ENCODE measurements at places on chromosomes 1 and 21.
A peak's percentile ranks its signal among the peaks of the same experiment; 100 is the strongest.

DNA sequence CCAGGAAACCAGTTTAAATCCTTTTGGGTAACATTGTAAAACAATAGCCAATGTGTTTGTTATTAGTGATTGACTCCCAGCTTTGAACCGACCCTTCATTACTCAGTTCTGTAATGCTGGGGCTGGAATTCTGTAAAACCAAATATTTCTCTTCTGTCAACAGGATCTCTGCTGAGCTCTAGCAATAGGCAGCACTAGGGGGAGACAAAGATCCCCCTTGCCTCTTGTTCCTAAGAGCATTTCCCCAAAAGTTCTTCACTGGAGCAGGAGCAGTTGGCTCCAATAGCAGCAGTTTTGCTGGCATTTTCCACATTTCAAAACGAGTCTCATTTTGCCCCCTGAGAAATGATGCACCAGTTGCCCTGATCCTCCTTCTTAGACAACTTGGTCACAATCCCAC lies 1671.1 kb downstream of the MRPL39 start:
- DNase-seq, result no peak

DNA sequence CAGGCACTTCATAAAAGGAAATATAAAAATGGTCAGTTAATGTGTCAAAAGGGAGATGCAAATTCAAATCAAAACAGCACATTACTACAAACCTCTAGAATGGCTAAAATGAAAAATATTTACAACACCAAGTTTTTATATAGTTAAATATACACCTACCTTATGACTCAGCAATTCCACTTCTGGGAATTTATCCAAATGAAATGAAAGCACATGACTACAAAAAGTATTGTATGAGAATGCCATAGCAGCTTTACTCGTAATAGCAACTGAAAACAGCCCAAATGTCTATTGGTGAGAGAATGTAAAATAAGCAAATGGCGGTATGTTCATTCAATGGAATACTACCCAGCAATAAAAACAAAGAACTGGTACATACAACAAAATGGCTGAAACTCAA lies 175.8 kb upstream of the SPAG17 start:
- DNase-seq, result no peak

DNA sequence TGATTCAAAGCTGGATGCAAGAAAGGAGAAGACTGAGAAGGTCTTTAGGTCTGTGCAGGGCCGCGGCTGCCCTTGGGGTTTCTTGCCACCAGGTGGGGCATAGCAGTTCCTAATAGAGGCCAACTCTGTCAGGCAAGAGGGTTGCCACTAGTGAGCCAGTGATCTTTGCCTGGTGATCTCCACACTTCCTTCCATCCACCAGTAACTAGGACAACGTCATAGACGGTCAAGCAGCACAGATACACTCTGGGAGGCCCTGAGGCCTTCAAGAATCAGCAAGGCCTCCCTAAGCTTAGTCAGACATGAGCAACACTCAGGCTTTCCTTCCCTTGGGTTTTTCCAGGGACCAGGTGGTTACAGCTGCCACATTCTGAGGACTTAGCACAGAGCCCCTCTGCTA lies 32.9 kb upstream of the ATP2B4 start:
- peak; percentile 21 for DNase-seq

DNA sequence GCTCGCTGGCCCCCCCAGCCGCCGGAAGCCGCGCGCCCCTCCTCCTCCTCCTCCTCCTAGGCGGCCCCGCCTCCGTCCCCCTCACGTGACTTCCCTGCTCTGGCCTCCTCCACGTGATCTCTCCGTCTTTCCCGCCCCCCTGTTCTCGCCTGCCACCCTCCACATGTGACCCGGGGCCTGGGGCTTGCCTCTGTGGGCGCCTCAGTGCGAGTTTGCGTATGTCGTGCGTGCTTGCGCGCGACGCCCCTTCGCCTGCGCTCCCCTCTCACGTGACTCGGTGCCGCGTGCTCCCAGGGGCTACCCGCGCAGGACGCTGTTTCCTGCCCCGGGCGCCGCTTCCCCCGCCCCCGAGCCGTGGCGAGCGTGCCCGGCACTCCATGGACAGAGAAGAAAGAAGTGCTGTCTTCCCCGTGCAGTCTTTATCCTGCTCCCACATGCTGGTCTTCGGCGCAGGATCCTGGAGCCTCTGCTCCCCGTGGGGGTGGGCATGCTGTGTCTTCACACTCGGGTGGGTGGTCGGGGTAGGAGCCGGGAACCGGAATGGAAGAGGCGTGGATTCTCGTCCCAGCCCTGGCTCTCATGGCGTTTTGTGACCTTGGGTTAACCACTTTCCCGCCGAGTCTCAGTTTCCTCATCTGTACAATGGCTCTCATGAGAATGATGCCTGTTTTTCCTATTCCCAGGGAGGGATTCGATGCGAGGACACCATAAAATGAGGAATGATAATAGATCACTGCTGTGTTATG lies 431 bp upstream of the UBE2Q1 start:
- peak; percentile 99 for DNase-seq

DNA sequence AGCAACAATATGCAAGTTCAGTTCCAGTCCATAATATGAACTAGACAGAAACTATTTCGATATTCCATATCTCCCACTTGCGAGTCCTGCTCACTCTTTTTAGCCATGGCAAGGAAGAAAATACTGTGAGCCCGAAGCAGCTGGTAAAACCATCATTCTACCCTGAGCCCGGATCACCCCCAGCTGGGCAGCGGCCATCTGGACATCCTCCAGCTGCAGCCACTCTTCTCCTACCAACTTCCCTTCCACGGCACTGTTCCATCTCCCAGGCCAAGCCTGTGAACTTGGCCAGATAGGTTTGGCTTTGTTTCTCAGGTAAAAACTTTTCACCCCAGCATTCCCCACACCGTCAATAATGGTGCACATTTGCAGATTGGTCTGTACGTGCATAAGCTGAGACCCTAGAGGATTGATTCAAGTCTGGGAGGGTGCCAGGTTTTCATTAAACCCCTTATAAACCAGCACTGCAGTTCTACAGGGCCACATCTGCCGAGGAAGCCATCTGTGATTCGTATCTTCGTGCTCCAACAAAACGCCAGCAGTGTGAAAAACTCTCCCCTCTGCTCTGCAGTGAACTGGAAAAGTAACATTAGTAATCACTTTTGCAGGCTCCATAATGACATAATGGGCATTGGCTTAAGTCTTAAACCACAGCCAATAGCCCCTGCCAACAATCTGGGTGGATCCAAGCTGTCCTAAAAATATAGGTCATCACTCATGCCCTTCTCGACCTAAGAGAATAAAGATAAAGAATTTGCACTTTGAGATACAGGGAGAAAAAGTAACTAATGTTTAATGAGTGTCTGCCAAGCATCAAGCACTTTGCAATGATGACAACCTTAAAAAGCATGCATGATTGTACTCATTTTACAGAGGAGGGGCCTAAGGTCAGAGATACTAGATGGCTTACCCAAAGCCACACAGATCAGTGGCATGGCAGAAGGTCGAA lies 205.1 kb downstream of the PLPP3 start:
- no peak for DNase-seq

- DNase-seq, result no peak
These were observed 72.9 kb upstream of the FBXO28 start for GRCh38 chr1:224041032-224041431.

DNA sequence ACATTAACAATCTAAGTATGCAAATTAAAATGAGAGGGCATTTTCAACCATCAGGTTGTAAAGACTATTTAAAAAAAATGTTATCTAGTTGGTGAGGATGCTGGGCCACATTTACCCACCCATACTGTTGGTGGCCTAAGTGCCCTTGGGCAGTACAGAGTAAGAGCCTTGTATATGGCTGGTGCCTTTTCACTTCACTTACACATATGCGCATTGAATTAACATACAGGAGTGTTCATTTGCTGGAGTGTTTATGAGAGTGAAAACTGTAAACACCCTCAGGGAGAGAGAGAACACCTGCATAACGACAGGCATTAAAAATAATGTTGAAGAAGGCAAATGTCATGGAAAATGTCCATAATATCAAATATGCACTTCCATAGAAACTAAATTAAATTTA lies 427.1 kb downstream of the PCP4 start:
- DNase-seq, result no peak

DNA sequence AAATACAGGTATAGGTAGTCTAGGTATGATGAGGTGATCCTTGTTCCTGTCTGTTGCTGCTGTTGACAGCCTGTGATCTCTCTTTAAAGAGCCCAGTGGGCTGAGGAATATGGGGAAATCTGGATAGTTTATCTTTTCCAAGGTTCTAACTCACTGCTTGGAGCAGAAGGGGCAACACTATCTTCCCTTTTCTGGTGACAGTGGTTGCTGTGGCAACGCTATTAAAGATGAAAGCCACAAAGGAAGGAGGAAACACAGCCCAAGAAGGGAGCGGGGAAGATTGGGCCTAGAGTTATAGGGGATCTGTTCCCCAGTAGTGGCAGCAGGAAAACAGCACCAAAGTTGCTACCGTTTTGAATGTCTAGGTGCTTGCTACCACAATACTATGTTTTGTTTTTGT lies 8.8 kb downstream of the PCP4L1 start:
- no peak for DNase-seq

DNA sequence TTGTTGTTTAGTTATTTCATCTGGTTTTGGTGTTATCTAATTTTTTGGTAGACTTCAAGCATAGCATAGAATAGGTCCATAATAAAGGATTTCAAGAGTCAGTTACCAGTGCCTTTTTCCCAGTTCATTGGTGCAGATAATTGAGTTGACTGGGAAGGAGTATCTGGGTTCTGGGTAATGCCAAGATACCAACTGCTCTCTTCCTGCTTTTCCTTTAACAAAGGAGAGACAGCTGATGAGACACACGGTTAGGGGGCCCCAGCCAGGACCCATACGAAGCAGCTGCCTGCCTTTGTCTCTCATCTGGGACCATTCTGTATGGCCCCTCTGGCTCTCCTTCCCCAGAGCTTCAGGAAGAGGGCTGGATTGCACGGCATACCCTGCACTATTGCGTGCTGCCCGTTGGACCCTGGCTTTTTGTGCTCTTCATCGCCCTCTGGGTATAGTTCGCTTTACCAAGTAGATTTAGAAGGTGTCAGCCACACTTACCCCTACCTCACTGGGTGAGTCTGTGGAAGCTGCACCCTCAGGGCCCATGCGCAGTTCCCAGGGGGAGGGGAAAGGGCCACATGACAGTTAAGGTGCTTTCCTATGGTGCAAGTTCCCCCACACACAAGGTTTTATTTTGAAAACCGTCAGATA lies 7.0 kb downstream of the NAV1 start:
- DNase-seq, result no peak

DNA sequence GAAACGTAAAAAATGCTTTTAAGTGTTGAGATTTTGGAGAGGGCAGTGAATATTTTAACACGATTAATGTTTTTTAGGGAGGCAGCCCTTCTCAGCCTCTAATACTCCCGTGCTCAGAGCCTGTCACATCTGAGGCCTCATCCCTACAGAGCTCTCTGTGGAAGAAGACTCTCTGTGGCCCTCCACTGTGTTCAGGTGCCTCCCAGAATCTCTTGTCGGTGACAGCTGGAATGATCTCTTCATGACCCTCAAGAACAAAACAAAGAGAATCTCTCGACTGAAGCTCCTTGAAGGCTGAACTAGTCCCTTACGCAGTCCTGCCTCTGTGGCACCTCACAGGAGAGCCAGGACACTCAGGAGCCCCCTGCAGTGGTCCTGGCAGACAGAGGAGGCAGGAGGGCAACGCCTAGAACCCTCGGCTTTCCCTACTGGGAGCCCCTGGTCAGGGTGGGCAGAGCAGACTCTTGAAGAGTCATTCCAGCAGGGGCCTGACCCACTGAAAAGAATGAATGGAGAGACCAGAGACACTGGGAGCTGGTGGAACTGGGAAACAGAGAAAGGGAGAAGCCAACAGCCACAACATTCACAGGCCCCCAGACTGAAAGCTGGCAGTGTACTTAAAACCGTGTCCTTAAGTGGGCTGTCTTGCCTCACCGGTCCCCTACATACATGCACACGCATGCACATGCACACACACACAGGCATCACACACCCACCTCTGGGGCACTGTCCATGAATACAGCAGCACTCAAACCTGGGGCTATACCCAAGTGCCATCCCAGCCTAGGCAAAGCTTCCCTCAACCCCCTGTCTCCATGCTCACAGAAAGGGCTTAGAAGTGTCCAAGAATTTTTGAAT lies 67.5 kb upstream of the ANGPTL1 start:
- no peak for DNase-seq

GRCh38 chr1:204128464-204128963 lies 23.3 kb downstream of the ETNK2 start:
- no peak for DNase-seq
